Activated CD8-positive, alpha-beta T cell treated with anti-CD3 and anti-CD28 coated beads for 36 hours (primary cell): ENCODE measurements at places on chromosomes 3 and 15. TPM values are rescaled to one million over a fixed set of nuclear protein-coding genes. Genes with fewer than 3 reads are reported as not detected.

The GOLGA8S gene
- total RNA-seq: 0.16 TPM

The NR2C2 gene
- total RNA-seq: 47.1 TPM

The ARPIN gene
- total RNA-seq: not detected

DNA sequence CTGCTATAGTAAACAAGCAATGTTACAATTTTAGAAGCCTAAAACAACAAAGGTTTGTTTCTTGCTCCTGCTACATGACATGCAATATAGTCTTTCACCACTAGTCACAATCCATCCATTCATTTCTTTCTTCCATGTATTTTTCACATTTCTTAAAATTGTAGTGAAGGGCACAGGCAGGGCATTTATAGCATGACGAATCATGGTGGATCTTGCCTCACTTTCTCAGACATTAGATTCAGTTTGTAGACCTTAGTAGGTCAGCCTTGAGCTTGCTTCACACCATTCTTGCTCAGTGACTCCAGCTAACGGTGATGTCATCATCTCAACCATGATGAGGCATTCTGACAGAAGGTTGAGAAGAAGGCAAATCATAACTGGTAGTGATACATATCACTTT, 546.8 kb downstream of the TBL1XR1 start:
- H3K27me3 ChIP-seq: peaks cover 2% of the 10 kb centered on the region
- H3K36me3 ChIP-seq: no peaks in the 10 kb centered on the region
- no peak overlapping the region for H3K27ac ChIP-seq
- DNase-seq: no peak
- H3K4me3 ChIP-seq: no peak overlapping the region
- H3K4me1 ChIP-seq: no peaks in the 10 kb centered on the region

GRCh38 chr15:101269479-101270223, 7.6 kb downstream of the SELENOS start:
- DNase-seq: no peak
- peaks cover under 1% of the 10 kb centered on the region for H3K4me1 ChIP-seq
- H3K27ac ChIP-seq: peak overlapping the region; percentile 32
- H3K36me3 ChIP-seq: peaks cover 29% of the 10 kb centered on the region
- H3K4me3 ChIP-seq: no peak overlapping the region
- H3K27me3 ChIP-seq: no peaks in the 10 kb centered on the region

GRCh38 chr15:35444557-35445204, 101.3 kb downstream of the DPH6 start:
- H3K4me3 ChIP-seq: no peak overlapping the region
- H3K27me3 ChIP-seq: no peaks in the 10 kb centered on the region
- no peak overlapping the region for H3K27ac ChIP-seq

DNA sequence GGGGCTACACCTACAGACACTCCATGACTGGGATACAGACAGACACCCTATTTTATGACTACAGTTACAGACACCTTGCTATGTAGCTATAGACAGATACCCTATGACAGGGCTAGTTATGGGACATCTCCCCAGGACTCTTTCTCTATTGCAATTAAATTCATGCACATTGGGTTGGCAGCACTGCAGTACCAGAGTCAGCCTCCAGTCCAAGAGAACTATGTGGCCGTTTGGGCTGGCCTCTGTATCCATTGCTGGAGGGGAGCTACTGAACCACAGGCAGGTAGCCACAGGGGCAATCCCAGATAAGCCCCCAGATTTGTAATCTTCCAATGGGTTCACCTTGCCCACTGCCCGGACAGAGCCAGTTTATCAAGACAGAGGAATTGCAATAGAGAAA, 108.4 kb upstream of the SPATA16 start:
- H3K36me3 ChIP-seq: no peaks in the 10 kb centered on the region
- no peak for DNase-seq
- H3K27ac ChIP-seq: no peak overlapping the region
- H3K4me3 ChIP-seq: no peak overlapping the region

DNA sequence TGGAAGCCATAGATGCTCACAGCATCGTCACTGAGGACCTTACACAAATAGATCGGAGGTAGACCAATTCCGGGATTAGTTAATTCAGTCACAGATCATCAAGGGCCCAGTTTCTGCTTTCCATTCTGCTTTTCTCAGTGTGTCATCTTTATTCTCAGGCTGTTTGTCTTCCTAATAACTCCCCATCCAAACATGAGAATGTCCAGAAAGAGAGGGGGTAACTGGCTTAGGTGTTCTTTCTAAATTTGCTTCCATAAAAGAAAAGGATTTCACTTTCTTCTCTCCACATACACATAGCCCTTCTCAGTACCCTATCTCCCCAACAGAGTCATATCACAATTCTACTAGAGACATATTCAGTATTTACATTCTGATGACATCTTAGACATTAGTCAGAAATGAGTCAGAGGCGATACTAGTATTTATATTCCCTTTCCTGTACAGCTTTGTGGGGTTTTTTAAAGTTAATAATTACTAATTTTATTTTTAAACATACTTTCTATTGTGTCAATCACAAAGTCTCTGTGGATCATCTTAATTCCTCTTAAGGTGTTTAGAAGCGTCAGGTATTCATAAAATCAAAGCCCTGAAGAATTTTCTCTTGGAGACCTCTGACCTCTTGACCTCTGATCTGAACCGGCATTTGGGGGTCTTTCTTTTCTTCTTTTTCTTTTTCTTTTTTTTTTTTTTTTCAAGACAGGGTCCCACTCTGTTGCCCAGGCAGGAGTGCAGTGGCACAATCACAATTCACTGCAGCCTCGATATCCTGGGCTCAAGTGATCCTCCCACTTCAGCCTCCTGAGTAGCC, 24.3 kb upstream of the IL12A start:
- H3K4me1 ChIP-seq: peaks cover 5% of the 10 kb centered on the region

GRCh38 chr3:15645740-15646501, 44.4 kb downstream of the BTD start:
- no peak for DNase-seq
- no peak overlapping the region for H3K4me3 ChIP-seq
- no peak overlapping the region for H3K27ac ChIP-seq
- H3K27me3 ChIP-seq: peaks cover 10% of the 10 kb centered on the region
- peaks cover 16% of the 10 kb centered on the region for H3K36me3 ChIP-seq

GRCh38 chr3:88195951-88196434, 46.2 kb downstream of the C3orf38 start:
- DNase-seq: peak; percentile 75
- H3K4me1 ChIP-seq: peaks cover 3% of the 10 kb centered on the region
- peaks cover 3% of the 10 kb centered on the region for H3K27me3 ChIP-seq
- H3K36me3 ChIP-seq: no peaks in the 10 kb centered on the region
- no peak overlapping the region for H3K27ac ChIP-seq
- no peak overlapping the region for H3K4me3 ChIP-seq

DNA sequence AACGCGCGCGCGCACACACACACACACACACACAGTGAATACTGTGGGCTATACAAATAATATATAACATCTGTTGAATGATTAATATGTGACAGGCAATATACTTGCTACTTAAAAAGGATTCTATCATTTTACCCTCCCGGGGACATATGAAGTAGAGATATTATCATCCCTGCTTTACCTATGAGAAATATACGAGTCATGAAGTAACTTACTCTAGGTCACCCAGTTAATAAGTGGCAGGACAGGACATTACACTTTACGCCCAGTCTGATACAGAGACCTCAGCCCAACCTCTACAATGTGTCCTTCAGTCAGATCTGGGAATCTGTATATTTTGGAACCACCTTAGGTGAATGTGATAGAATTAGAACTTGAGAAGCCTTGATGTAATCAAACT, 55.4 kb downstream of the CCDC54 start:
- peaks cover 16% of the 10 kb centered on the region for H3K27me3 ChIP-seq
- no peak overlapping the region for H3K27ac ChIP-seq
- no peak for DNase-seq
- peaks cover 20% of the 10 kb centered on the region for H3K4me1 ChIP-seq

DNA sequence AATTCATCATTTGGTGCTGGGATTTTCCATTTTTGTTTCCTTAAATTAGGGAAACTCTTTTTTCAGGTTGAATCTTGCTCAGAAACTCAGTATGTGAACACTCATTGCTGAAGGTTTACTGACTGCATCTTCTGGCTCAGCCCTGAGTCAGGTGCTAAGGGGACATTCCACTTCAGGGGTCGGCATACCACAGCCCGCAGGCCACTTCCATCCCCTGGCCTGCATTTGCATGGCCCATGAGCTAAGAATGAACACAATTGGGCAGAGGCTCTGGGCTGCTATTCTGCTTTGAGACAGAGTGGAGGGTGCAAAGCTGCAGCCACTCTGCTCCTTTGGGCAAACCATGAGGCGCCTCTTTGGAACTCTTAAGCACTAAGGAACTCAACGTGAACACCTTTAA, 165.0 kb downstream of the FEZF2 start:
- no peaks in the 10 kb centered on the region for H3K36me3 ChIP-seq
- no peak for DNase-seq
- no peaks in the 10 kb centered on the region for H3K4me1 ChIP-seq
- no peak overlapping the region for H3K4me3 ChIP-seq

DNA sequence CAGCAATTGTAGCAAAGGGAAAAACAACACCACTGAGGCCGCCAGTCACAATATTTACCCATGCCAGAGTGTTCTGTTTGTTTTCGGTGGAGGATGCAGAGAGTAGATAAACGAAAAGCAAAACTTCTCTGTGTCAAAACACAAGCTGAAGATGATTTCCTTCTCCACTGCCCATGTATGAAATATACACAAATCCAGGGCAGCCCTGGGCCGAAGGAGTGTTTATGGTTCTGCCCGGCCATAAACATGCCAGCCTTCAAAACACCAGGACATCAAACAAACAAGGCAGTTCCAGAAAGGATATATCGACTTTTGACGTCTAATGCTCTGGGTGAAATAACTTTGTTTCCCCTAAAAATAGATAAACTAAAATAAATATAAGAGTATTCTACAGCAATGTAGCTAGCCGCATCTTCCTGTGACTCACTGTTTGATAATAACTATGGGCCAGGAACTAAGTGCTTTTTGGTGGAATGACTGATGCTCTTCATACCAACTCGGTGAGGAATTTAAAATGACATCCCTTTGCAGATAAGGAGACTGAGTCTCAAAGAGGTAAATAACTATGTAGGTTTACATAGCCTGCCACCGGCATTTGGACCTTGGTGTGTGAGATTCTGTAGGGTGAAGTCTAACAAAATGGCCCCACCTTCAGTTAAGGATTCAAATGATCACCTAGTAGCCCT, 82.8 kb downstream of the MAGI1 start:
- H3K4me3 ChIP-seq: no peak overlapping the region
- H3K36me3 ChIP-seq: no peaks in the 10 kb centered on the region
- no peaks in the 10 kb centered on the region for H3K27me3 ChIP-seq
- no peak for DNase-seq

- peaks cover 14% of the 10 kb centered on the region for H3K27me3 ChIP-seq
- H3K4me1 ChIP-seq: no peaks in the 10 kb centered on the region
- no peak overlapping the region for H3K4me3 ChIP-seq
These were observed 18.6 kb upstream of the SLC24A5 start for GRCh38 chr15:48102167-48102566.

- H3K27me3 ChIP-seq: no peaks in the 10 kb centered on the region
- H3K4me1 ChIP-seq: peaks cover 85% of the 10 kb centered on the region
- peaks cover 62% of the 10 kb centered on the region for H3K36me3 ChIP-seq
- DNase-seq: no peak
- peak overlapping the region; percentile 26 for H3K4me3 ChIP-seq
These were observed 70.4 kb downstream of the CBLB start for GRCh38 chr3:105798381-105798934.

- no peak overlapping the region for H3K27ac ChIP-seq
- H3K27me3 ChIP-seq: peaks cover 2% of the 10 kb centered on the region
- no peaks in the 10 kb centered on the region for H3K4me1 ChIP-seq
- no peaks in the 10 kb centered on the region for H3K36me3 ChIP-seq
These were observed 171.1 kb downstream of the PDZRN3 start for GRCh38 chr3:73453666-73454065.

- peaks cover 4% of the 10 kb centered on the region for H3K4me1 ChIP-seq
- DNase-seq: peak; percentile 37
- H3K4me3 ChIP-seq: no peak overlapping the region
- no peaks in the 10 kb centered on the region for H3K36me3 ChIP-seq
- peaks cover 7% of the 10 kb centered on the region for H3K27me3 ChIP-seq
These were observed 33.1 kb upstream of the UBE2Q2 start for GRCh38 chr15:75809986-75810750.
